ENCODE measurements at places on chromosomes 16 and 17.
A peak's percentile ranks its signal among the peaks of the same experiment; 100 is the strongest.

DNA sequence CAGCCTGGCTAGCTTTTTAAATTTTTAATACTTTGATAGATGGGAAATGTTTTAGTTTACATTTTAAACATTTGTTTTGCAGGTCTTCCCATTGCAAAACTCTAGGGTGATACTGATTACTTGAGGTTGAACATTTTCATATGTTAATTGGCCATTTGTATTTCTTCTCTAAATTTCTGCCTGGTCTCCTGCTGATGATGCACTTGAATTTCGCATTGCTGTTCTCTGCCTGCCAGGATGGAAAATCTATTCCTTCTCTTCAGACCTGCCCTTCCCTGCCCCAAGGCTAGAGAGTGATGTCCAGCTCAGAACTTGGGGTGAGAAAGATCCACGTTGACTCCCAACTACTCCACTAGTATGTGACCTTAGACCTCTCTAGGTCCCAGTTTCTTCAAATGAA, 134.7 kb downstream of the PITPNC1 start:
- DNase-seq, result no peak

DNA sequence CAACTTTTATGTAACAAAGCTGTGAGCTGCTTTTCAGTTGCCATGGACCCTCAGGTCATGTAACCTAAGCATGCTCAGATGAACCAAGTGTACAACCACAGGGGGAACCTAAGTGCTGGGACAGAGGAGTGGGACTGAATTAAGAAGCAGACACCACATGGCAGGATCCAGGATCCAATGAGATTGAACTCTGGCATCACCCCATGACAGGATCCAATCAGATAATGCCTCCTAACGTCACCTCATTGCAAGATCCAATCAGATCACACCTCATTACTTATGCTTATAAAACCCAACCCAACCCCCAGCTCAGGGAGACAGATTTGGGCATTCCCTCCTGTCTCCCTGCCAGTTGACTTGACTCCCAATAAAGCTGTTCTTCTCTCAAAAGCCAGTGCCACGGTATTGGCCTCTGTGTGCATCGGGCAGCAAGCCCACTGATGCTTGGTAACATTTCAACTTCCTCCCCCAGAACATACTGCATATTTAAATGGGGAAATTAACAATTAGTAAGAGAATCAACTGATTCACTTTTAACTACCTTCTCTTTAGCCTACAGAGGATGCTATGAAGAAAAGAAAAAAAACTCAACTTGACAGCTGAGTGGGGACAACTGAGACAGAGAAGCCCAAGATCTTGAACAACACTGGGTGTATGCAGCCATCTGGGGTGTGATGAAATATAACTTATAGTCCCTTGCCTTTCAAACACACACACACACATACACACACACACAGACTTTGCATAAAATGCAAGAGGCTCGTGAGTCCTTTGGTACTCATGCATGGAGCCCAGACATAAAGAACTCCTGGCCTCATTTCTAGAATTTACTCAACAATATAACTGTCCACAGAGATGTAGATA, 148.4 kb downstream of the SLC39A11 start:
- DNase-seq, result no peak

DNA sequence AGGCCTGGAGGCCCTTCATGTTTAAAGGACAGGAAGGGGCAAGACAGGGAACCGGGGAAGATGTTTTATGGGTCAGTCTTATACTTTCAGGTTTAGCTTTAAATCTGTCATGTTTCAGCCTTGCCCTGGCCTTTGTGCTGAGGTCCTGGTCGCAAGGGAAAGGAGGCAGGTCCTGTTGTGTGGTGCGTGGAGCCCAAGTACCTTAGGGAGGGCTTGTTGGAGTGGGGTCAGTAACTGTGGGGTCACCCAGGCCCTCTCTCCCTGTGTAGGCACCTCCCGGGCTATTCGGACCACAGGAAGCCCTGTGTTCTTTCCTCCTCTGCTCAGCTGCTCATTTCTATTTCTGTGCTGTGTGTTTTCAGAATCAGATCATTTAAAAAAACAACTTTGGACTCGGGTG, 42.7 kb downstream of the MPRIP start:
- DNase-seq, result no peak

DNA sequence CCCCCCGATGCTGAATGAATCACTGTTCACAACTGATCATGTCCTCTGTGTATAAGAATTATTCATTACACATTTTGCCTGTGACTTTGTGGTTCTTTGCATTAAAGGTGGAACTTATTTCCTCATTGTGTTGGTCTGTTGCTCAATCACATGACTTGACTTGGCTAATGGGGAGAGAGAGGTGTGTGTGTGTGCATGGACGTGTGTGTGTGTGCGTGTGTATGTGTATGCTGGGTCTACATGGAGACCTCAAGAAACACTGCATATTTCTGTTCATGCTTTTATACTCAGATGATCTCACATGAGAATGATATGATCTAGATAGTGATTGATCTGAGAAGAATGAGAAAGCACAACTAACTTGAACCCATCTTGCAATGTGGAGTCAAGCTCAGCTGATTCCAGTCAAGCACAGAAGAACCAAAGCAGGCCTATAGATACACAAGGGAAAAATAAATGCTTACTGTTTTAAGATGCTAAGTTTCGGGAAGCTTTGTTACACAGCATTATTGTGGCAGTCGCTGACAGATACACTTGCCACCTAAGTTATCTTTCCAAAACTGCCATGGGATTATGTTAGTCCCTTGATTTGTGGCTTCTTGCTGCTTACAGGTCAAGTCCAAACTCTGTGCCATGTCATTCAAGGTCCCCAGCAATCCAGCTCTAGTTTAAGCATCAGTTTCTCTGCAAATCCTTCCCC, 167.9 kb upstream of the ZFHX3 start:
- DNase-seq, result no peak

GRCh38 chr17:34248511-34249024, 6.5 kb upstream of the CCL2 start:
- no peak for DNase-seq

DNA sequence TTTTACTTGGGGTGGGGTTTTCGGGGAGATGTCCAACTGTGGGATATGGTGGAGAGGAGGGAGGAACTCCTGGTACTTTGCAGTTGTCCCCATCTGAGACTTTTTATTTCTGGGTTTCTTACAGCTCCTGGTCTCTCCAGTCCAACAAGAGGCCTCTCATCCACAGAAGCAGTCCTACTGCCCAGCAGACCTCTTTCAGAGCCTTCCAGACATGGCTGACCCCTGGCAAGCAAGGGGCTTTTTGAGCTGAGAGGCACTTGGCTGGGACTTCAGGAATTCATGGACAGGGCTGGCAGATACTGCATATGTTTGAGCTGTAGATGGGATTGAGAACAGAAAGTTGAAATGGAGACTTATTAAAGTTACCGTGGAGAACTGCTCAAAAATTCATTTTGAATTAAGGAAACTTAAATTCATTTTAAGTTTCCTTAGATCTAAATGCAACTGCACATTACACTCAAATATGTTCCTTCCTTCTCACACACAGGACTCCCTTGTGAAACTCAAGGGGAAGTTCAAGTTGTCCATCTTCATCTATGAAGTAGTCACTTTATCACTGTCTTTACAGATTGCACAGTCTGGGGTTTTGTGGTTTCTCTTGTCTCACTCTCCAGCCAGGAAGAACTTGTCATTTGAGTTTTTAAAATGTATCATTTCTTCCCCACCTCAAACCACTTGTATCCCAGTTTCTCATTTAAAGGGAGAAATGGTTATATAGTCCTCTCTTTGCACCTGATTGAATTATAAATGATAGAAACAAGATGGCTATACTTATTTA, 1.1 kb downstream of the LASP1NB start:
- no peak for DNase-seq

- DNase-seq, result no peak
Observed at GRCh38 chr16:67216612-67217490, 10.1 kb upstream of the TMEM208 start.

GRCh38 chr17:48704361-48705248, 17.7 kb downstream of the PRAC1 start:
- no peak for DNase-seq

GRCh38 chr16:16137110-16137509, 86.2 kb downstream of the ABCC6 start:
- no peak for DNase-seq

DNA sequence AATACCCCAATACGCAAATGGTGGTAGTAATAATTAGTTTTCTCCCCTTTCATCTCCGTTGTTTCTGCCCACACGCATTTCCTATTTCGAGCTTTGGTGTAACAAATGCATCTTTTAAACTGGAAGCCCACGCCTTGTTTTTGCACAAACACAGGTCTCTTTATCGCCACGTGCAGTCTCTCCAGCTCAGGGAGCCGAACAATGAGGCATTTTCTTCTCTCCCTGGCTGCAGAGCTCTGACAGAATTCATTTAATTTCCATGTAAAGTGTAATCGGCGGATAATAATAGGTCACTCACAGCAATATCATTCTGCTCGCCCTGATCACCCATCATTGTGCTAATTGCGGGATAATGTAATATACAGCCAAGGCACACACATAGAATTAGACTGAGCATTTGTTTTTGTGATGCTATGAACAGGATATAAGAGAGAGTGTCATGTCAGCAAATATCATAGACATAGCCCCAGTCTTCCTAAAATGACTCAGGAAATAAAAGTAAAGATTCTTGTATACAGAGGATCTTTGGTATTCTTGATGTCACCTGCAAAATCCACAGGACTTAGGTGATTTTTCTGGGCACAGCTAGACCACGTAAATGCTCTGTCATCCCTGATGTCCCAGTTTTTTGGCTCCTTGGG, 452.6 kb upstream of the CDH11 start:
- no peak for DNase-seq

- DNase-seq, result no peak
Observed at GRCh38 chr16:72999541-73000019, 48.3 kb downstream of the ZFHX3 start.

- DNase-seq, result no peak
Observed at GRCh38 chr16:10678655-10679054, 16.1 kb downstream of the TEKT5 start.

GRCh38 chr17:48241131-48241591, 133.6 kb downstream of the SNX11 start:
- no peak for DNase-seq

- peak; percentile 32 for DNase-seq
Observed at GRCh38 chr16:79037521-79038373, 562.8 kb downstream of the MAF start.

- no peak for DNase-seq
Observed at GRCh38 chr16:73385696-73386095, 337.8 kb upstream of the ZFHX3 start.

DNA sequence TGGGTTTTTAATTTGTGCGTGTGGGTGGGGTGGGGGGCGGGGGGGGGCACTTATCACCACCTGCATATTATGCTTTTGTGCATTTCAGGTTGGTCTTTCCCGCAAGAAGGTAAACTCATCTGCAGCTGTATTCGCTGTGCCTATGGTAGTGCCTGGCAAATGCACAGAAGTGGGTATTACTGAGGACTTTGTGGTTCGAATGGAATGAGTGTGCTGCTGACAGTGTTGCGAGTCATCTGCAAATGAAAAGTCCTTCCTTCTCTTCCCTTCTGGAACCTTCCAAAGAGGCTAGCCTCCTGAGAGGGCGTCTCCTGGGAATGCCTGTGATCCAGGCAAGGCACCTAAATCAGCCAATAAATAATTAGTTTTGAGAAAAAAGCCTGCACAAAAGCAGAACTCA, 532.9 kb downstream of the MAF start:
- DNase-seq, result no peak

DNA sequence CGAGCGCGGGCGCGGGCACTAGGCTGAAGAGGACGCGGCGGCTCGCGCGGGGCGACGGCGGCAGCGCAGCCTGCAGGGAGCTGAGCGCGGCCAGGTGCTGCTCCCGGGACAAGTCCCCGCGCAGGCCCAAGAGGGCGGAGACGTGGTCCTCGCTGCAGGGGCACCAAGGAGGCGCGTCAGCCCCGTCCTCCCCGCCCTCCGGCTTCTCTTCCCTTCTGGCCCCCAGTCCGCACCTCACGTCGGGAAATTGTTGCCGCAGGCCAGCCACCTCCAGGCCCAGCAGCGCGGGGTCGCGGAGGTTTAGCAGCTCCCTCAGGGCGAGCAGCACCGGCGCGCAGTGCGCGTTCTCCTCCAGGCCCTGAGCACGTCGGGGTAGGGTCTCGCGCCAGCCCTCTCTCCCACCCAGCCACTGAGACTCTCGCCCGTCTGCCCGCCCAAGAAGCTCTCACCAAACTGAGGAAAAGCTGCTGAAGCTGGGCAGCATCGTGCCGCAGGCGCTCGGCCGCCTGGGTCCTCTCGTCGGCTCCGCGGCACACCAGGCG, 761 bp upstream of the MATCAP1 start:
- DNase-seq, result no peak

GRCh38 chr16:55372792-55373488, 48.9 kb downstream of the IRX6 start:
- DNase-seq, result no peak

DNA sequence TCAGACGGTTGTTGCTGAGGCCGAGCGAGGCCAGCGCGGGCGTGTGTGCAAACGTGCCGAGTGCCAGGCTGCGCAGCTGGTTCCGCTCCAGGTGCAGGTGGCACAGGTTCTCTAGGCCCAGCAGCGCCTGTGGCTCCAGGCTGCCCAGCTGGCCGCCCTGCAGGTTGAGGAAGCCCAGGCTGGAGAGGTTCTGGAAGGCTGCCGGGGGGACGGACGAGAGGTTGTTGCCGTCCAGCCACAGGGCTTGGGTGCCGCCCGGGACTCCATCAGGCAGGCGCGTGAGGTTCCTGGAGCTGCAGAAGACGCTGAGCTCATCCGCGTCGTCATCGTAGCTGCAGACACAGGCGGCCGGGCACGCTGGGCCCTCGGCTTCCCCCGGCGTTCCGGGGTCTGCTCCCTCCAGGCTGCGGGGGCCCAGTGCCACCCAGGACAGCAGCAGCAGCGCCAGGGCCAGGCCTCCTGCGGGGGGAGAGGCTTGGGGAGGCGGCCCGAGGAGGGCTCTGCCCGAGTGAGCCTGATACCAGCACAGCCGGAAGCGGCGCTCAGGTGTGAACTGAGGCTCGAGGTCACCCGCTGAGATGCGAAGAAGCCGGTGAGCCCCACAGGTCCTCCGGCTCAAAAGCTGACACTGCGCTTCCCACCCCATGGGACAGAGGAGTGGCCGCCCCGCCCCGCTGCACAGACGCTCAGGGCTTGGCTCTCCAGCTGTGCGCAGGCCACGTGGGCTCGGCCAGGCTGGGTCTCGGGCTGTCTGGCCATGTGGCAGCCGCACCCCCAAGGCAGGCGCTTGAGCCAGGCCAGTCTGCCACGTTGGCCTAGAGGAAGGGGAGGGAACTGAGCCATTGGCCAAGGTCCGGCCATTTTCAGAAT, 1.3 kb downstream of the IGFALS start:
- no peak for DNase-seq

DNA sequence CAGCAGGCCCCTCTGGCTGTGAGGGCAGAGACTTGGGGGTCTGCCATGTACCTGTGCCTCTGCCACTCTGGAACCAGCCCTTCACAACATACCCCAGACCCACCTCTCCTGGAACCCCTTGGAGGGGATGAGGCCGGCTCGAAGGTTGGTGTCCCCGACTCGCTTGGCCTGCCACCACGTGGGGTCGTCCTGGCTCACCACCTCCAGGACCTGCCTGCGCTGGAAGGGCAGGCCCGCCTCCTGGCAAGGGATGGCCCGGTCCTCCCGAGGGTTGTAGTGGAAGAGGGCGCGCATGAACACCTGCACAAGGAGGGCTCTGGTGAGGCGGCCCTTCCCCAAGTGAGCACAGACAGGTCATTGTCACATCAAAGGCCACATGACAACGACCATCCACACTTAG, 12.2 kb downstream of the MPP3 start:
- DNase-seq, result no peak

Measured in HuH-7 (cell line).